ENCODE measurements at places on chromosomes 1 and 21.

DNA sequence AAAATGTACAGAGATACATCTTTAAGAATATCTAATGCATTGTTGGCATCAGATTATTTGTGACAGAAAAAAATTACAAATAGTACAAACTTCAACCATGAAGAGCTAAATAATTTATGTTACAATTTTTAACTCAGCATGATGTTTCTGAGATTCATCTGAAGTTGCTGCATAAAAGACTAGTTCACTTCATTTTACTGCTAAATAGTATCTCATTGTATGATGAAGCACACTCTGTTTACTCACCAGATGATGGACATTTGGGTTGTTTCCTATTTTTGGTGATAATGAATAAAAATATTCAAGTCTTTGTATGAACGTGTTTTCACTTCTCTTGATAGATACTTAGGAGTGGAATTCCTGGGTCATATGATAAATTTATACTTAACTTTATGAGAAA, 20.6 kb downstream of the EGLN1 start:
- DNase-seq: no peak

DNA sequence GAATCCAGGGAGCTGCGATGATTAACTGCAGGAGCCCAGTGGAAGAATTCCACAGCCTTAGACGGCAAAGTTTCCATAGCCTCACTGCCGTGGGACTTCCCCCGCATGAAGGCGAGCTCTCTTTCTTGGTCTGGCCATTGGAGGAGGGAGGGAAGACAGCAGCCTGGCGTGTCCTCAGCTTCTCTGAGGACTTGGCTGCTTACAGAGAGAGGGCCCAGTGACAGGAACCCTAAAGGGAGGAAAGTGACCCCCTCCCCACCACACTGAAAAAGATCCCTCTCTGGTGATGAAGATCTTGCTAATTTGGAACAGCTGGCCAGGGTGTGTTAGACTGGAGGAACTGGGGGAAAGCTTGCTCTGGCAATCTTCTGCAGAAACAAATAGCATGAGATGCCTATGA, 41.0 kb downstream of the ATP2B4 start:
- peak; percentile 37 for DNase-seq

DNA sequence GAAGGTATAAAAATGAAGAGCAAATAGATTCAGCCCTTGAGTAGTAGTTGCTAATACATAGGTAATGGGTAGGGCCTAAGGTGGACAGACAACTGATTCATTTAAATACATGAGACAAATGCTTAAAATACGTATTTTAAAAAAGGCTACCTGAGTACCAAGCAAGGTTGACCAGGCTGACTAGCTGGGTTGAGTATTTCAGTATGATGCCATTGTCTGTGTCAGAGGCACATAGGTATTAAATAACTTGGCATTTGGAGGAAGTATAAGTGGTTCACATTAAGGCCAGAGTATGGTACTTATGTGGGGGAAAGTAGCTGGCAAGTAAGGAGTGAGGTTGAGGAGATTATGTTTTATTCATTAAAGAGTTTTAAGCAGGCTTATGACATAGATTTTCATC, 19.4 kb downstream of the NEK7 start:
- DNase-seq: no peak

- peak; percentile 88 for DNase-seq
Observed at GRCh38 chr1:184973272-184974055, 844 bp downstream of the NIBAN1 start.

DNA sequence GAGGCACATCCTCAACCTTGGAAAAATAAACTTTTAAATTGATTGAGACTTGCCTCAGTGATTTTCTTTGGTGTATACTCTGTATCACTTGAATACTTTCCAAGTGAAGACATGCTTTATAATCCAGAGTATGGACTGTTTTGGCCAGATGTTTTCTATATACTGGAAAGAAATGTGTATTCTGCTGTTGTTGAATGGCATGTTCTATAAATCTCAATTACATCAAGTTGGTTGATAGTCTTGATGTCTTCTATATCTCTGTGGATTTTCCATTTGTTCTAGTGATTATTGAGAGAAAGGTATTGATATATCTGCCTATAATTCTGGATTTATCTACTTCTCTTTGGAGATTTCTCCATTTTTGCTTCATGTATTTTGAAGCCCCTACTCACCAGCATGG, 37.5 kb downstream of the EBNA1BP2 start:
- DNase-seq: no peak

- no peak for DNase-seq
Observed at GRCh38 chr1:111596499-111596898, 23.1 kb upstream of the RAP1A start.
